ENCODE measurements at places on chromosomes 3 and 15.

GRCh38 chr15:62057341-62057980 lies 2.8 kb downstream of the VPS13C start:
- DNase-seq = no peak

DNA sequence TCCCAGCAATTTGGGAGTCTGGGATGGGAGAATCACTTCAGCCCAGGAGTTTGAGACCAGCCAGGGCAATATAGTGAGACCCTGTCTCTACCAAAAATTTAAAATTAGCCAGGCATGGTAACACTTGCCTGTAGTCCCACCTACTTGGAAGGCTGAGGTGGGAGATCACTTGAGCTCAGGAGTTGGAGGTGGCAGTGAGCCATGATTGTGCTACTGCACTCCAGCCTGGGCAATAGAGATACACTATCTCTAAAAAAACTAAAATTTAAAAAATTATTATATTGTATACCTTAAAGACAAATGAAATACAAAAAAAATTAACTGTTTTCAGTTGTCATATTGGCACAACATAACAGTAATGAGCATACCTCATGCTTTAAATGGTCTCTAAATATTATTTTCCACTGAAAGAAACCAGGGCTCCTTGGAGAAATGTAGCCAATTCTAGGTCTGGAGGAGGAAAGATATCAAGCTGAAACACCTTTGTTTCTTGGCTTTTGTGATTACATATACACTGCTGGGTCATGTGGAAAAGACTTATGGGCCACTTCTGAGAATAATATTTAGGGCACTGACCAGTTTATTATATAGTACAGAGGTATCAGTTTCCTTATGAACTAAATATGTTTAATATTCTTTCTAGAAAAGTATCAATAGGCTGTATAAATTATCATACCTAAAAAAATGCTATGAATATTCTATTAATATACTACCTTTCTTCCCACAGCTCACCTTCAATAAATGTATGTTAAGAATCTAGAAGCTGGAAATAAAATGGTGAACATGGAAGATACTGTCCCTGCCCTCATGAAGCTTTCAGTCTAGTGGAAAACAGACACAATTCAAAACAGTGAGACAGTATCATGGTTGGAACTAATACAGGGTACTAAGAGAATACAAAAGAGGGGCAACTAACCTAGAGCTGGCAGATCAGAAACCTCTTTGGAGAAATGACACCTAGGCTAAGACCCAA lies 119.5 kb downstream of the TMCC1 start:
- DNase-seq = peak; percentile 65

DNA sequence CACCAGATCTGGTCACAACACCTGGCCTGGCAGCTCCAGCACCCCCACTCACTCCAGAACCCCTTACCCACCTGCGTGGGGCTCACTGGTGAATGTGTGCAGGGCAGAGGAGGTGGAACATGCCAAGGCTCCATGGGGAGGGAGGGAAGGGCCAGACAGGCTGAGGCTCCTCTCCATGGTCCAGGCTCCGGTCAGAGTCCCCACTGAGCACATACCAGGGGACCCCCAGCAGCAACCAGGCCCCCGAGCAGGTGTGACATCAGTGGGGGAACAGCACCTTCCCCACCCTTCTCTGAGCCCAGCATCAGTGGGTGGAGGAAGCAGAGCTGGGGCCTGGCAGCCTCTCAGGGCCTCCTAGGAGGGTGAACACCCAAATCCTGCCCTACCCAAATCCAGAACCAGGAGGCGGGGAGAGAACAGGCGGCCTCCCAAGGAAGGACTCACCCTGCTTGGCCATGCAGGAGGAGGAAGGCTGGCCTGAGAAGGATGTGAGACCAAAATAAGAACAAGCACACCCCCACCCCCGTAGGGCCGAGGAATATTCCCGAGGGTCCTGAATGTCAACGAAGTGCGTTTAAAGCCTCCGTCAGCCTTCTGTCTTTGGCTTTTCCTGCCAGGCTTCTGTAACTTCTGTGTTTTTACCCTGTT lies 1.1 kb upstream of the GP9 start:
- peak; percentile 27 for DNase-seq

GRCh38 chr3:25365636-25366035 lies 62.4 kb upstream of the RARB start:
- no peak for DNase-seq

DNA sequence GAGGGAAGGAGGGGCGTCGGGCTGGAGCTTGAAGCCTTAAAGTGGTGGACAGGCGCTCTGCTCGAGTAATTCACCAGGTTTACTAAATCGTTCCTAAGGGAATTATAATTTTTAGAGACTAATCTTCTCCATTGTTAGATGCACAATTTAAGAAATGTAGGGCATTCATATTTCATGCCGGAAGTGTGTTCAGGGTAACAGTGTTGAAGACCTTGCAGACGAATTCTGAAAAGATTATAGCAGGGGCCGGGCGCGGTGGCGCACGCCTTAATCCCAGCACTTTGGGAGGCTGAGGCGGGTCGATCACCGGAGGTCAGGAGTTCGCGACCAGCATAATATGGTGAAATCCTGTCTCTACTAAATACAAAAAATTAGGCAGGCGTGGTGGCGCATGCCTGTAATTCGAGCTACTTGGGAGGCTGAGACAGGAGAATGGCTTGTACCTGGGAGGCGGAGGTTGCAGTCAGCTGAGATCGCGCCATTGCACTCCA lies 365 bp upstream of the GTF2A2 start:
- DNase-seq = no peak
